ENCODE measurements at places on chromosomes 7 and 10. TPM values are rescaled to one million over a fixed set of nuclear protein-coding genes. Genes with fewer than 3 reads are reported as not detected.

DNA sequence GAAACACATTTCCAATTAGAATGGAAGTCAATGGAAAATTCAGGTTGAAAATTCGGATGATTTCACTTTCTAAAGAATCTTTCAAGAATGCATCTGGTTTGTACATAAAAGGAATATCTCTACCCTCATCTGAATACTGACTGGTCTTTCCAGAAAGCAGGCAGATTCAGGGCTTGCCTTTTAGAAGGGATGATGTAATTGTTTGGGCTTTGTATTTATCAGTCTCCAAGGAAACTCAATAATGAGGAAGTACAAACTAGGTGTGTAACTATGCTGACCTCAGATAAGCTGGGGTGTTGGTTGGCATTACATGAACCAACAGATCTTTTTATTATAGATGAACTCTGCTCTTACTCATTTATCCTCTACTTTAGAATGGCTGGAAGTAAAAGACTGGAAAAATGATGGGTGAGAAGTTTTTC lies 24.1 kb downstream of the PDLIM1 start:
- DNase-seq = no peak

Gene ITIH2
- not detected for total RNA-seq

Gene SVOPL
- 2.4 TPM for total RNA-seq

Gene GPC2
- 5.7 TPM for total RNA-seq

GRCh38 chr7:71157757-71158156 lies 25.8 kb downstream of the GALNT17 start:
- DNase-seq = no peak

Gene UBTD1
- 1.8 TPM for total RNA-seq

- DNase-seq = no peak
Measured at GRCh38 chr10:110503528-110504110, 5.9 kb downstream of the DUSP5 start.

Gene IL2RA
- total RNA-seq = 1.8 TPM

DNA sequence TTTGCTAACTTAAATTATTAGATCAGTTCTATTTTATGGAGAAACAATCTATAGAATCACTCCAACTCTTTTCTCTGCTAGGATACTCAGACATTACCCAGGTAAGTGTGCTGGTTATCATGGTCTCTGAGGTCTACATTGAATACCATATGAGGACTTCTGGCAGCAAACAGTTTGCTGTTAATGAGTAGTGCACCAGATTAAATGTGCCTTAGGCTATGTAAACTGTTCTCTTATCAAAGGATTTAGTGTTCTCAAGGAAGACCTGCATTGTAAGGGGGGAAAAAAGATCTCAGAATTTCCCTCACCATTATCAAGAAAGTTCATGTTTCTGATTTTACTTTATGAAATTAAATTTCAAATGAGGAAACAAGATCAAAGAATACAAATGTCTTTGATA lies 107.5 kb downstream of the ITGB8 start:
- DNase-seq = no peak

DNA sequence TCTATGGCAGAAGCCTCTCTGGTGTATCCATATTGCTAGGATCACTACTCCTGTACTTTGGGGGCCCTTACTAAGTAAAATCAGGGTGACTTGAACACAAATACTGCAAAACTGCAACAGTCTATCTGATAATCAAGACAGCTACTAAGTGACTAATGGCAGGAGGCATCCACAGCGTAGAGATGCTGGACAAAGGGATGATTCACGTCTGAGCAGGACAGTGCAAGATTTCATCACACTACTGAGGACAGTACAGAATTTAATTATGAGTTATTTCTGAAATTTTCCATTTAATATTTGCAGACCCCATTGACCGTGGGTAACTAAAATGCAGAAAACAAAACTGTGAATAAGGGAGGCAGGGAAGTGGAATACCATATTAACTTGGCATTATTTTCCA lies 10.4 kb downstream of the CUL2 start:
- DNase-seq = no peak

DNA sequence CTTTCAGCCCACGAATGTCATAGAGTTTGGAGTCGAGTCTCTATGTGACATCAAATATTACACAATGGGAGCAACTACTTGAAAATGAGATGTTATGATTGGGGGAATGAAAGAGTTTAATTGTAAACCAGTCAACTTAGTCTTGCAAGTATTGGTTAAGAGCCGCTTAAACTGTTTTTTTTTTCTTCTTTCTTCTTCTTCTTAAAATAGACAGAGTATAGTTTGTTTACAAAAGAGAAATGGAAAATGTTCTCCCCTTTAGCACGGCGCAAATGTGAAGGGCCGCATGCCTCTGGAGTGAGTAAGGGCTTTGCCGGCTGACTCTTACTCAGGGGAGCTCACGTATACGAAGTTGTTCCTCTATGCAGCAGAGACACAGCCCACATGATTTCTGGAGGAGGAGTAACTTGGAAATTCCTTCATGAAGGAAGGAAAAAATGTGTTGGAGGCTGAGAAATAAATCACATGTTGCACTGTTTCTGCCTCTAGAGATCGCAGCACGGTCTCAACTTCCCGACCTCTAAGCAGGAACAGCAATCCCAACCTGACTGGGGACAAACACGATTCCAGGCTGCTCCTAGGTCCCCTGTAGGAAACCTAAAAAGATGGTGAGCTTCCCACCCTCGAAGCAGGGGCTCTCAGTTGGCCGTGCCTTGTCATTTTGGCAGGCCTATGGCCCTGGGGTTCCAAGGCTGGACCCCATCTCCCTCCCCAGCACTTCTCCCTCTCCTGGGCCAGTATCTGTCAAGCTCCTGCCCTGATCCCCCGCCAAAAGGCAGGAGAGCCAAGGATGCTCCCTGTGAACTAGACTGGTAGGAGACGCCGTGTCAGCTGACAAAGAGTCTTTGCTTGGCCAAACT lies 44.8 kb downstream of the MYOF start:
- DNase-seq = peak; percentile 76

Gene CALY
- 1.6 TPM for total RNA-seq

DNA sequence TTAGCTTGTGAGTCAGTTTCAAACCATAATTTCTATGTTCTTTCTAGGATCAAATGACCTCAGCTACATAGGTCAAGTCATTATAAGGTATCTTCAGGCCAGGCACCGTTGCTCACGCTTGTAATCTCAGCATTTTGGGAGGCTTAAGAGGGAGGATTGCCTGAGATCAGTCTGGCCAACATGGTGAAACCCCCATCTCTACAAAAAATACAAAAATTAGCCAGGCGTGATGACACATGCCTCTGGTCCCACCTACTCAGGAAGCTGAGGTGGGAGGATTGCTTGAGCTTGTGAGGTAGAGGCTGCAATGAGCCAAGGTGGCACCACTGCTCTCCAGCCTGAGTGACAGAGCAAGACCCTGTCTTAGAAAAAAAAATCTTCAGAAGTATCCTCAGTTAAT lies 362.3 kb downstream of the GATA3 start:
- no peak for DNase-seq

DNA sequence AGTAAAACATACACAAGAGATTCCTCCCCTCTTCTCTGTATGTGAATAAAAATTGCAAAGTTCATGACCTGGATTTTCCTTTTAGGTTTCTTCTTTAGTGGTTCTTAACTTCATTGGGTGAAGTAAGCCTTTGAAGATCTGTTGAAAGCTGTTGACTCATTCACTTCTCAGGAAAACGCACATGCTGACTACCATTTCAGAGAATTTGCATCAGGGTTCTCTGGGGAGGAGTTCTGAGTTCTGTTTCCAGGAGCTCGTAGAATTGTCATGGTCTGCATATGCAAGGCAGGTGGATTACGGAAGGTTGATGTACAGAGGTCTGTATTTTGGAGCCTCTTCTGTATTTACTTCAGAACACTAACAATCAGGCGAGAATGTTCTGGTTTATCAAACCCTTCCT lies 962 bp upstream of the SLC26A4 start:
- DNase-seq = no peak

Gene PITX3
- not detected for total RNA-seq

Gene TYW1
- total RNA-seq = 17.9 TPM

Gene CLDN12
- total RNA-seq = 71.1 TPM

DNA sequence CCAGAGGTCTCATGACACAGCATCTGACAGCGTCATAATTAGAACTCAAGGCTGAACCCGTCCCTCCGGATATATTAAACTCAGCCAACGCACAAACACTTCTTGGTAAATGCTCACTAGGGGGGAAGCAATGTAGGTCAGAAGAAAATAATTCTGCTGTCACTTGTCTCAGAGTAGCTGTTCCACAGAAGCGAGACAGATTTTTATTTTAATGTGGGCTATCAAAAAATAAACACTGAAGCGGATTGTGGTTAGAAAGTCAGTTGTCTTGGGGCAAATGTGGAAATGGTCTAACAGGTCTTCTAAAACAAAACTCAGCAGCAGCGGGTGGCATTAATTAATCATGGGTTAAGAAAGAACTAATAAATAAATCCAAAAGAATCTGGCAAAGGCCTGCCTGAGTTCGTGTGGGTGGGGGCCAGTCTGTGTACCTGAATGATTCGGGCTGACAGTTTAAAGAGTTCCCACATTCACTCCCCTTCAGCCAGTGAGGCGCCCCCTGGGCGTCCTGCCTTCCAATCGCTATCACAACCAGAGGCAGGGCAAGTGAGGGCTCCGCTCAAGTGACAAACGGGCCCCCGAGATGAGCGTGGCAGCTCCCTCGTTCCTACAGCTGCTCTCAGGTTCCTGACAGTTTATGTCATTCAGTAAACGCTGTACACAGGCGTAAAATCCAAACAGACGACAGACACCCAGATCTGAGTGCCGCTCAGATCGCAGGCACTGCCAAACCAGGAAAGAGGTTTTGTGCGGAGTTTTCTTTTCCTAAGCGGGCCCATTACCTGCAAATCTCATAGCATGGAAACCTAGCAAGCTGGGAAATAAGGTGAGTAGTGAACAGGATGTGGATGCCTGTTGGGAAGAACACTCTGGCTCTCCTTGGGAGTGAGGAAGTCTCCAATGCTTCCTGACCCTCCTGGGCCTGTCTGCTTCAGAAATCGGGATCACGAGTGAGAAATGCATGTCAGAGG lies 52.9 kb downstream of the NRAP start:
- DNase-seq = no peak

GRCh38 chr10:102065561-102066398 lies 631 bp downstream of the HPS6 start:
- DNase-seq = peak; percentile 36

DNA sequence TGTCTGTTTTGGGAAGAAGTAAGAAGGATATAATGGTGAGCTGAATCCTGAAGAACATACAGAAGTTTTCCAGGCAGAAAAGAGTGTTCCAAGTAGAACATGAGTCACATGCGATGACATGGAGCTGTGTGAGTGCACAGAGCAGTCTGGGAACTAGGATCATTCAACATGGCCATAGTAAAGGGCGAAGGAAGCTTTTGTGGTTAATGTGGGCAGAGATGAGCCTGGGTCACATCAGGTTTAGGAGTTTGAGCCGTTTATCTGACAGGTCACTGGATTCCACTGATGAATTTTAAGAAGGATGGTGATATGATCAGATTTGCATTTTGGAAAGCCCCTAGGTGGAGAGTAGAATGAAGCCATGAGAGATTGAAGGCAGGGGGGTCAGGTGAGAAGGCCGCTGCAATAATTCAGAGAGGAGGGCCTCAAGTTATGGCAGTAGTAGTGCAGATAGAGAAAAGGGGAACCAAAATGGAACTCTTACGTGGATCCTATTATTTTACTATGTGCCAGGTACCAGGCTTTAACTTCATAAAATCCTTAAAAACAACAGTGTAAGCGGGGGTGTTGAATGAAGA lies 171.3 kb downstream of the RNLS start:
- DNase-seq = no peak

DNA sequence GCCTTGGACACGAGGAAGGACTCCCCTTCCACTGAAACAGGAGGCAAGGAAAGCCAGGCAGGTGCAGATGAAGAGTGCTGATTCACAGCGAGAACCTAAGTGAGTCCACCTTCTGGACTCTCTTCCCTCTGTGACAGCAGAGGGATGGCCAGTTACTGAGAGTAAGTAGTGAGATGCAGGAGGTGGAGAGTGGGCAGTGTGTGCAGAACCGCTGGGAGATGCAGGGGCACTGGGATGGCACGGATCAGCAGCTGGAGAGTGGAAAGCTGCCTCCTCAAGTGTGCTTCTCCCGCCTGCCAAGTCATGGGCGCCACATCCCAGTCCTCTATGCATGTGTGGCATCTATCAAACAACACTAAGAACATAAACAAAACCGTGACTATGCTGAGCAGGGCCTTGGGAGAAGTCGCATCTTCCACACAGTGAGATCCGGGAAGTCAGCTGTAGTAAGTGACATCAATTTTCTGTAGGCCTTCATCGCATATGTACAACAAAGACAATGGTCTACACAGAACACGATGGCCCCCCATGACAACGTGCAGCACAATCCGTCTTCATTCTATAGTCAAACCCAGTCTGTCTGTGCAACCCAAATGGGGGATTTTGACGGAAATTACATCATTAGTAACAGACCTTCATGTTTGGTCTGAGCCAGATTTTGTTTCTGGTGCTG lies 217.4 kb upstream of the KLF14 start:
- DNase-seq = no peak

GRCh38 chr10:47420305-47421056 lies 36.4 kb upstream of the ZNF488 start:
- no peak for DNase-seq

Gene ELFN1
- total RNA-seq = 0.25 TPM

GRCh38 chr7:80775482-80775881 lies 137.0 kb downstream of the CD36 start:
- DNase-seq = no peak

Gene SEMA4G
- total RNA-seq = 108 TPM

DNA sequence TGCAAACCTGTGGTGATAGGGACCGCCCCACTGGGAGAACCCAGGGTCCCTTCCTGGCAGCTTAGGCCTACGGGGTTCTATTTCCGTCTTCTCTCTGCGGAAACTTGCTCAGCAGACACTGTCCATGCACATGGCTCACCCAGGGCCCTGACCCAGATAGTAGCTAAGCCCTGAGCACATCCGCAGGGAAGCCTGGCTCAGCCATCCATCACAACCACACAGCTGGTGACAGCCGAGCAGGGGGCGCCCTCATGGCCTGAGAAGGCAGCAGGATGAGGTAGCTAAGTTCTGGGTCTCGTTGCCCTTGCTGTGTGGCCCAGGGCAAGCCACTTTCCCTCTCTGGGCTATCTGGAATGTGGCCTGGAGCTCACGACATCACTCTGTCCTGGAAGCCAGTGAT lies 23.3 kb downstream of the NPTX2 start:
- DNase-seq = no peak

GRCh38 chr10:74297389-74298080 lies 146.5 kb downstream of the ADK start:
- no peak for DNase-seq

- no peak for DNase-seq
Measured at GRCh38 chr7:10888861-10889260, 84.8 kb upstream of the PHF14 start.

DNA sequence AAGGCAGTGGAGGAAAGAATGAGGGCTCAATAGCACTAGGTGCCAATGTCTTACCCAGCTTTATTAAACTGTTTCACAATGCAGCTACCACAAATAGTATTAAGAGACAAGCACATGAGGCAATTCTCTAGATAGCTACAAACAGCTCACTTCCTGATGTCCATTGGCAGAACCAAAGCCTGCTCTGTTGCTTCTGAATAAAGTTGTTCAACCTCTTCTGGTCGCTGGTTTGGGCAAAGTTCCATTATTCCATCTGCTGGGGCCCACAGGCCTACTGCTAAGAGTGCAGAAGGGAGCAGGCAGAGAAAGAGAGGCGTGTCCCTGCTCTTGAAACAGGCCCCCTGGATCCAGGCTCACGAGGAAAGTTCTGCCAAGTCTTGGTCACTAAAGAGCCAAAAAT lies 173.9 kb downstream of the ZNF438 start:
- DNase-seq = peak; percentile 46

Data from left colon (tissue), 2 donors.